ENCODE measurements at places on chromosomes 7 and 10.

DNA sequence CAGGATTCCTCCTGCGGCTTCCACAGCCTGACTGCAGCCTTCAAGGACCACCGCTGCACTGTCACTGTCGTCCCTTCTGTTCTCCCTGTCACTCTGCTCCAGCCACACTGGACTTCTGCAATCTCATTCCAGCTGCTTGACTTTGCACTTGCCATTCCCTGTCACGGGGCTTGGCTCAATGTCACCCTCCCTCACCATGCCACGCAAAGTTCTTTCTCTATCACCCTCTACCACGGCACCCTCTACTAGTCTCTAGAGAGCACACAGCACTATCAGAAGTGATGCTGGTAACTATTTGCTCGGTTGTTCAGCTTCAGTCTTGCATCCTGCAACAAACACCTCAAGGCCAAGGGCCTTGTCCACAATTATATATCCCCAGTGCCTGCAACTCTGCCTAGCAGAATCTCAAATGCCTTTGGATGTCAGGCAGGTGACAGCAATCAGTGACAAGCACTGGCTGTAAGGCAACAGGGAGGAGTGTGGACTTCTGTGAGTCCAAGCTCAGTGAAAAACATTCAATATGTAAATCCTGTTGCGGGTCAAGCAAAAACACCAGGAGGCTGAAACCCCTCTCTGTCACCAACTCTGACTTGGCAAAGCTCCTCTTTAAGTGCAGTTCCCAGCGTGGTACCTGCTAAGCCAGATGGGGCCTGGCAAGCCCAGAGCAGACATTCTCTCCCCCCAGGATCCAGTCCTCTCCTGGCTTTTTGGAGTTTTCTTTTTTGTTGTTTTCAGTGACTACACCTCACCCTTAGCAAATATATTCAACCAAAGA lies 259.9 kb downstream of the FGFR2 start:
- DNase-seq = no peak

DNA sequence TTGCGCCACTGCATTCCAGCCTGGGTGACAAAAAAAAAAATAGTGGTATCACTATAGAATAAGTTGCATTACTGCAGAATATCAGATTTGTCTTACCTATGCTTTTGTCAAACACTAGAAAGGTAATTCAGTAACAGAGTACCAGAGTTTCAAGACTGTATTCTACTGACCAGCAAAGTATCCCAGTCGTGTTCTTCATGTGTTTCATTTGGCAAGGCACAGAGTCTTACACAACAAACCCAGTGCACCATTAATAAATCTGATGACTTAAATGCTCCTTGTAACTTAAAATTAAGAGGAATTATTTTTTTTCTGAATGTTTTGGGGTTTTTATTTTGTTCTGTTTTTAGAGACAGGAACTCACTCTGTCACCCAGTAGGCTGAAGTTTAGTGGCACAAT lies 34.4 kb upstream of the PBLD start:
- DNase-seq = no peak

DNA sequence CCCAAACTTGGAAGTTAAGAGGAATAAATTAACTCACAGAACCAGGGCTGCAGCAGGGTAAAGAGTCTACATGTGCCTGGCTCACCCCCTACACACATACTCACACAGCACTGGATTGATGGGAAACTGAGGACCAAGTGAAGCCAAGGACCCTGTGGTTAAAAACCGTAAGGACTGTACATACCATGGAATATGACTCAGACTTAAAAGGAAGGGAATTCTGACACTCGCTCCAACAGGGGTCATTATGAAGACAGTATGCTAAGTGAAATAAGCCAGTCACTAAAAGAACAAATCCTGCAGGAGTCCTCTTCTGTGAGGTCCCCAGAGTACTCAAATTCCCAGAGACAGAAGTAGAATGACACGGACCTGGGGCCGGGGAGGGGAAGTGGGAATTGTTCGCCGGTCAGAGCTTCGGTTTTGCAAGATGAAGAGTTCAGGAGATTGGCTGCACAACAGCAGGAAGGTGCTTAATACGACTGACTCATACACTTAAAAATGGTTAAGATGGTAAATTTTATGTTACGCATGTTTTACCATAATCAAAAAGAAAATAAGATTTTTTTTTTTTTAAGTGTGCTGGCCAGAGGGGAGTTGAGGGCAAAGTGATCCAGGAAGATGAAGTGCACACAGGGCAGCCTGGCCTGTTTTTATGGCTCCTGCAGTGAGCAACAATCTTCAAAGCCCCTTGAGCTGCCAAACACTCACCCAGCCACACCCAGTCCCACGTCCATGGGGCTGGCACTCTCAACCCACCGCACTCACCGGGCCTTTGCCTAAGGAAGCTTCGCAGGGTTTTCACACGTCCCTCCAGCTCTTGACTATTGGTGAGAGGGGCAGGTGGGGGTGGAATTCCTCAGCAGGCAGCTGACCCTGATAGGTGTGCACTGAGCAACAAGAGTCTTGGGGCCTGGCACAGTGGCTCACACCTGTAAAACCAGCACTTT lies 26.4 kb downstream of the DRGX start:
- DNase-seq = no peak

DNA sequence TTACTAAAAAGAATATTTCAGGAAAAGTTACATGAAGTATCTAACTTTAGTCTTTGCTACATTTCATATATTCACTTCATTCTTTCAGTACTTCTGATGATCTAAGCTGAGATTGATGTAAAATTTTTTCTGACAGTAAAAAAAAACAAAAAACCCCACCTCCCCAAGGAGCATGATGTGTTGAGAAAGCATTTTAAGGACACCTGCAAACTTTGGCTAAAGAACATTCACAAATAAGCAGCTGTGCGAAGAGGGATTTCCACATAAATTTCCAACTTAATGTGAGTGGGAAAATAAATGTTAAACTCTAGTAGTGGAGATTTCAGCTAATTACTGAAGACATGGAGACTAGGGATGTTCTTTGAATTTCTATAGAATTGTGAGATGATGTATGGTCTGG lies 35.5 kb downstream of the DLD start:
- DNase-seq = no peak

- DNase-seq = no peak
These were observed 39.8 kb upstream of the DNAJC1 start for GRCh38 chr10:22043327-22043633.

DNA sequence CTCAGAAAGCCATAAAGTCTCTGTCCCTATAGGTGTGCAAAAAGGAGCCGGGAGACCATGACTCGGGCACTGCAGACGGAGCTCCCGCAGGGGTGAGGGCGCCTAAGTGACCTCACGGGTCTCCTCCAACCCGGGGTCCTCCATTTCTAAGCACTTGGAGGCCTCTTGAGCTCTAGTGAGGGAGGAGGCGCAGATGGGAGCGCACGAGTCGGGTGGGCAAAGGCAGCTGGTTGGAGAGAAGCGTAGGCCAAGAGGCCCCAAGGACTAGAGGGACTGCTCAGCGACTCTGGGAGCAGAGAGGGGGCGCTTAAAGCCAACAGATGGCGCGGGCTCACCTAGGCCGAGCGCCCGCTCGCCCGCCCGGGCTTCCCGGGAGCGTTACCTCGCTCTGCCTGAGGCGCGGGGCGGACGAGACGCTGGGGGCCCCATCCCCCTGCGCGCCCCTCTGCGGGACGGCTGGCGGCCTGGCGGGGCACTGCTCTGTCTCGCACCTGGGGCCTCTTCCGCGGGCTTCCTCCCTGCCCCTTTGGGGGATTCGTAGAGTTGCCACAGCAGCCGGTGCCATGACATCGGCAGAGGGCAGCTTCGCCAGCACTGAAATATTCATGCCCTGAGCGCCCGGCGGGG lies 523 bp upstream of the CDH23 start:
- DNase-seq = no peak

DNA sequence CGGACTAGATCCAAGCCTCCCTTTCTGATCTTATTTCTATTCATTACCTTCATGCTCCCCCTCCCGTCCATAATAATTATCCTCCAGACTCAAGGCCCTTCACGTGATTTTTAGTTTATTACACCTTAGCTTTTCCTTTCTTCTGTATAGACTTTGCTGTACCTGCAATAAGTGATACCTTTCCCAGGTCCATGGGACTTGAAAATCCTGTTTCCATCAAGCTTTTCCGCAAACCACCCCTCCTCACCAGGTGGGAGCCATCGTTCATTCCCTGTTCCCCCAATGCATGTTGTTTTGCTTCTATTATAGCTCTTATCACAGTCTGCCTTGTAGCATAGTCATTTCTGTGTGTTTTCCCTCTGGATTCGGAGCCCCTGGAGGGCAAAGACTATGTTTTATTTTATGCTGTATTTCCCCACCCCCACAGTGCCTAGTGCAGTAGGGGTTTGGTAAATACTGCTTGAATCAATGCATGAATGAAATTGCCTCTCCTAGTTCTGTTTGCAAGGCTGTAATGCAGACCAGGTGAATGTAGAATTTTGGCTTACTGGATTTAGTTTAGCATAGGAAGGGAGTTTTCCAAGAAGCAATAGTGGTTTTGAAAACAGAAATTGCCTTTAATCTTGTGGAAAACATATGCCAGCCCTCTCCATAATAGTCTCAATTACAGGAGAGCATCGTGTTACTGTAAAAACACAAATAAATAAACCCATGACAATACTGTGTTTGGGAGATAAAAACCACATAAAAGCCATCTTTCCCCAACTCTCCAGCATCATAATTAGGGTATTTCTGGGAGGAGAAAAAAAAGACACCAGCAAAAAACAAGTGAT lies 213.4 kb downstream of the AUTS2 start:
- DNase-seq = no peak

- peak; percentile 81 for DNase-seq
These were observed 67.3 kb upstream of the KLF6 start for GRCh38 chr10:3852147-3852904.

GRCh38 chr10:70751991-70752390 lies 33.2 kb downstream of the TBATA start:
- DNase-seq = no peak

GRCh38 chr10:17729630-17730029 lies 22.4 kb upstream of the TMEM236 start:
- no peak for DNase-seq
